ENCODE measurements at places on chromosomes 5 and 9.

DNA sequence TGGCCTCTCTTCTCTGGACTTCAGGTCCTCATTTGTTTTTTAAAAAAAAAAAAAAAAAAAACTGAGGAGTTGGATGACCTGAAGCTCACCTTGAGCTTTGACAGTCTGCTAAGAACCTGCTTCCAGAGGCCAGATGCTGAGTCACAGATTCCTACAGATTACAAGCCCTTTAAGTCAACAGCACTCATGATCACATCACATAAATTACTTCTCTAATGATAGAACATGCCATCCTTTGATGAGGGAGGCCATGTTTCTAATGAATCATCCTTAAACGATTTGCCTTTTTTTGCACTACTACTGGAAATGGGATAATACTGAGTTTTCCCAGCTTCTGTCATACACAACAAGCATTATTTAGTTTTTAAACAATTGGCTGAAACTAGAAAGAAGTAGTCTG lies 34.2 kb upstream of the MYOT start:
- DNase-seq, result peak; percentile 8

DNA sequence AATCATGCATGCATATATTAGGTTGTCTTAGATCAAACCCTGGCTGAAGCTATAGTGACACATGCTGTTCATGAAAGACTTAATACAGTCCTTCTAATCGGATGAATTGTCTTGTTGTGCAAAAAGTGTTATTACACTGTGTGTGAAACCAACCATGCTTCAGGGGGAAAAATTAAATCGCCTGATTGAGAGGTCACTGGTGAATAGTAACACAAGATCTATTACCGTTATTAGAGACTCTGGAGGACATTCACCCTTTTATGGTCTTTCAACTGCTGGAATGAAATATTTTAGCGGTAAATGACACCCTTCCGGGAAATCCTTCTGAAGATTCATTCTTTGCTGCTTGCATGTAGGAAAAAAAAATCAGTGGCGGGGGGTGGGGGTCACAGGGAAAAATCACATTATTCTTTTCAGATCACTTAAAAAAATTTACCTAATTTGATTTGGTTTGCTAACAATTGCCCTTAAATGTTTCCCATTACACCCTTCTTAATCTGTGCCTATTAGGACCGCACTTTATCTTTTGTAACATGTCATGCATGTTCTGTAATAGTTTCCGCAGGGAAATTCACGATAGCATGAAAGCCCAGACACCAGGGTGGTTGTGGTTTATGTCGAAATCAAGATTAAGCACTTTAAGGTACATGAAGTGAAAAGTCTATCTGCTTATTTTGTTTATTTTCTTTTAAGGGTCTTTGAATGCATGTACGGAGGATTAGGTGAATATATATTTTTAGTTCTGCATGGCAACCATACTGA lies 120.6 kb downstream of the FOCAD start:
- no peak for DNase-seq

DNA sequence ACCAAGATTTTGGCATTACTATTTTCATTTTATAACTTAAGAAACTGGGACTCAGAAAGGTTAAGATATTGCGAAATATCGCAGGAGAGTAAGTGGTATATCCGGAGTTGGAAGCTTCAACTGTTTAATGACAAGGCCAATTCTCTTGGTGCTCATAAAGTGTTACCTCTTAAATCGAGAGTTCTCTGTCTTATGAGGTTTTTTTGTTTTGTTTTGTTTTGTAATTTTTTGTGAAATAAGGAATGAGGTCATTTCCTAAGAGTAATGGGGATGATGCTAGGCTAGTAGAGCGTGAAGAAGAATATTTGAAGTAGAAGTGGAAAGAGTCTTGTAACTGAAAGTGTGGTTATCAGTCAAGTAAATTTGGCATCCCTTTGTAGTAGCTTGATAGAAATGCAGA lies 183.2 kb upstream of the DAB2 start:
- DNase-seq, result no peak

DNA sequence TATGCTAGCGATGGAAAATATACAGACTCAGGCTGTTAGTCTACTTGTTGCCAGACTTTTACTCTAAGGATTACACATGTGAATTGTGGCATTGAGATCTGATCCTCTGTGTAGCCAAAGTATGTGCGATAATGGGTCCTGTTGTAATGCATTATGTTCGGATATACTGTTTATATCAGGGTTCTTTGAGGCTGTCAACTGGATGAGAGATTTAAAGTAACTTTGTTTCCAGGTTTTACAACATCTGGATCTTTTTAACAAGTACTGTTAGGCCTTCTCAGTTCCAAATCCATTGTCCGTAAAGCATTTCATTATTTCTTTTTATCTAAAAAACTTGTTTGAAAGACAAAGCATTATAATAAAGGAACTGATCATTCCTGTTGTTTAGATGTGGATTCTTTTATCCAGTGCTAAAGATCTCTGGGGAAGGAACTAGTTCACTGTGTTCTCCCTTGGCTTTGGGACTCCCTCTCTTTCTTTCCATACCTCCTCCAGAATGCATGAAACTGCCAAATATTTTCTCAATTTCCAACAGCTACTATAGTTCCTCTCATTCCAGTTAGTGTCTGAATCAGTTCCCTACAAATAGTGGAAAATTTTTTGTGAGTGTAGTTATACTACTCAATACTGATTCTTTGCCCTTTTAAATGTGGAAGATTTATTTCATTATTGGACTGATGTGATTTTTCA lies 68.8 kb downstream of the HACD4 start:
- no peak for DNase-seq

DNA sequence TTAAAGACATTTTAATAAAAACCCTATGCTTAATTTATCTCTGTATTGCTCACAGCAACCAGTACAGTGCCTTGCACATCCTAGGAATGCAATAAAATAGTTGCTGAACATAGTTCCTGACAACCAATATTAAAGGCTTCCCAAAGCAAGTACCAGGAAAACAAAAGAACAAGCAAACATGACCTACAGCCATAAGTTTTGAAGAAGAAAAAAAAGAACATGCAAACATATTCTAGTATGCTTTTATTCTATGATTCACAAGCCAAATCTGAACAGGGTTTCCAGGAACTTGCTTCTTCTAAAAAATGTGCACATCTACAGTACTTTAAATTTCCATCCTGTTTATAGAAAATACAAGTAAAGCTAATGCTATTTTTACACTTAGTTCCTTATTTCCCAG lies 4.5 kb downstream of the CEMIP2 start:
- DNase-seq, result peak; percentile 35

DNA sequence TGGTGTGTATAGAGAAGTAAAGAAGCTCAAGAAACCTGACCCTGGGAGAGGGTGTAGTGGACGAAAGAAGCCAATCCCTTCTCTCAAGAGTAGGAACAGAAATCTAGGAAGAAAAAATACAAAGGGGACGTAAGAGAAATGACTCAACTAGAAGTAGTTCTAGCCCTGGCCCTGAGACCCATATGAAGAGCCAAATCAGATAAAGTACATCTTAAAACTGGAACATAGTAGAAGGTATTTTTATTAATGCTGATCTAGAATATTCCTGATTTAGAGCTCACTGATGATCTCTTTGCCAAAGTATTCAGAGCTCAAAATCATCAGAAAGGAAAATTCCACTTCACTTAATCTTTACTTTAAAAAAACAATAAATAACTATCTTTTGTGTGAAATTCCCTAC lies 184.8 kb downstream of the MLLT3 start:
- no peak for DNase-seq

DNA sequence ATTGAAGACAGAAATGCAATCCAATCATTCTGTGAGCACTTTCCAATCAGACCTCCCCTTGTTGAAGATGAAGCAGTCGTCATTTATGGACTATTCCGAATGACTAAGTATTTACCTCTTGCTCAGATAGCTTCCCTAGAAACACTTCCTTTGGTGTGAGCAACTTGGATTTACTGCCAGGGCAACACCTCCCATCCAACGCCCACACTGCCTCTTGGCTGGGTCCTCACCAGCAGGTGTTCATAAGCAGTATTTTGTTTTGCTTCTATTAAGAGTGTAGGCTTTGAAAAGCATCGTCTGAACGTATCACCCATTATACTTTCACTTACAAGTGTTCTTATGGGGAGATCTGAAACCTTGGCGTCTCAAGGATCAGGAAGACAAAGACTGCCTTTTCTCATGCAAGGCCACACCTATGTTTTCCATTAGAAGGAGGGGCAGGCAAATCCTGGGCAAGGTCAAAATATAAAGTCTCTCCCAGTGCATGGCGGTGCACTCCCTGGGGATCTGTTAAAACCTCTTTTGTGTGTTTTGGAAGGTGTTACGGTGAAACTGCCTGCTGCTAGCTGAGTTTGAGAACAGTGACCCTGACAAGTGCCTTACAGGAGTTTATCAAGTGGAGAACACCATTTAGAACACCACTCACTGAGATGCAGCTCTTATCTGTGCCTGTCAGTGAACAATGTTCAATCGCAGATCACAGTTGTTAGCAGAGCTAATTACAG lies 10.6 kb upstream of the MARCHF3 start:
- peak; percentile 96 for DNase-seq

DNA sequence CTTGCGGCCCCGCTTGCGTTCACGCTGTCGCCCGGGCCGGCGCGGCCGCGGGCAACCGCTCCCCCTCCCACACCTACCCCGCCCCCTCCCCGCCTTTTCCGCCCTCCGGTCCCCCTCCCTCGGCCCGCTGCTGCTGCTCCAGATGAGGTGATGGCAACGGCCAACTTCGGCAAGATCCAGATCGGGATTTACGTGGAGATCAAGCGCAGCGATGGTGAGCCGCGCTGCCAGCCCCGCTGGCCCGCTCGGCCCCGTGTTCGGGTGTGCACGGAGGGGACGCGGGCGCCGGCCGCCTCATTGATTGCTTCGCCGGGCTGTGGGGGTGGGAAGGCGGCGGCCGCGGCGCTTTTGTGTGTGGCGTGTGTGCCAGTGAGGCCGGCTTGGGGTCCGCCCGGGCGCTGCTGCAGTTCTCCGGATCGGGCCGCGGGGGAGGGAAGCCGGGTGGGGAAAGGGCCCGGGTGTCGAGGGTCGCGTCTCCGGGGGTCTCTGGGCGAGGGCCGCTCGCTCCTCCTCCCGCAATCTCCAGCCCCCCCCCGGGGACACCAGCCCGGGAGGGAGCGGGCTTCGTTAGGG lies 403 bp downstream of the KIF2A start:
- DNase-seq, result peak; percentile 76

- no peak for DNase-seq
Observed at GRCh38 chr5:83922699-83923098, 202.0 kb upstream of the HAPLN1 start.

DNA sequence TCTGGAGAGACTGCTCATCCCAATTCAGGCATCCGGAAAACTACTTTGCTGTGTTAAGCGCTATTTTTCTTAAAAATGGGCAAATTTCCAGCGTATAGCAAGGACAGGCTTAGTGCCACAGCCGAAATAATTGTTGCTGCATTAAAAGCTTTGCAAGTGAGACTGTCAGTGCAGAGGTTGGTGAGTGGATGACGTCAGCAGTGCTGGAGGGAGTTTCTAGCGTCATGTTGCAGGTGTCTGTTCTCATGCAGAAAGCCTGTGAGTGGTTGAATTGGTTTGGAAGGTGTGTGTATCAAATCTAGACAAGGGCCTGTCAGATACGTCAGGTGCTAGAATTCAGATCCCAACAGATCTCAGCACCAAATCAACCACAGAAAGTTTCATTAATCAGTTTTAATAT lies 204.4 kb downstream of the TRIO start:
- DNase-seq, result no peak

GRCh38 chr5:139222346-139222745 lies 24.2 kb upstream of the SIL1 start:
- DNase-seq, result peak; percentile 30

- no peak for DNase-seq
Observed at GRCh38 chr9:133998915-133999595, 6.9 kb upstream of the VAV2 start.

DNA sequence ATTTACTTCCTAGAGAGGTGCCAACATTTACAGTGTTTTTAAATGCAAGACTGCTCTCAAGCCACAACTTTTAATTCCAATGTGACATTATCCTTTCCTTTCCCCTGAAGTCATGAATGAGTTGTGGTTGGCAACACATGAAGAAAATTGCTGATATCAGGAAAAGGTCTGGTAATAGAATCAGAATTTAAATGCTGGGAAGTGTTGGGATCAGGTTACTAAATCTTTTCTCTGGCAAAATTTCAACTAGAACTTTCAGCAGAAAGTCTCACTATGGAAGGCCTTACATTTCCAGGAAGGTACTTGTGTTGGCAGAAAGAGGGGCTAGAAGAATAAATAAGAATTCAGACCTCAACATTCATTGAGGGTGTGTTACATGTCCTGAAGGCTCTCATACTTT lies 10.6 kb upstream of the SLC44A1 start:
- DNase-seq, result peak; percentile 6

DNA sequence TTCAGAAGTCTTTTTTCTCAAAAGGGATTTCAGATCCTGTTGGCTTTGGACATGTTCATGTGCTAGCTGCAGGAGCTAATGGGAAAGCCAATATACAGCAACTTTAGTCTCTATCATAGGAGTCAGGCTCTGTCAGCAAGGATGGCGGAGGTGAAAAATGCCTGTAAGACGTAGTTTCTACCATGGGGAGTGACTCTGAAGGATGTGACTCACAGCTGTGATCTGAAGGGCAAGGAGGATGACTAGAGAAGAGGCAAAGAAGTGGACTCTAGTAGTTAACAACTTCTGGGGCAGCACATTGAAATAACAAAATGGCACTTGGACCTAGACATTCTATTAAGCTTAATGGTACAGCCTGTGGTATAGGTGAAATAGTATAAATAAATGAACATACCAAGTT lies 3.1 kb upstream of the NDUFS4 start:
- no peak for DNase-seq

- DNase-seq, result no peak
Observed at GRCh38 chr9:137405677-137406081, 17.3 kb downstream of the EXD3 start.

DNA sequence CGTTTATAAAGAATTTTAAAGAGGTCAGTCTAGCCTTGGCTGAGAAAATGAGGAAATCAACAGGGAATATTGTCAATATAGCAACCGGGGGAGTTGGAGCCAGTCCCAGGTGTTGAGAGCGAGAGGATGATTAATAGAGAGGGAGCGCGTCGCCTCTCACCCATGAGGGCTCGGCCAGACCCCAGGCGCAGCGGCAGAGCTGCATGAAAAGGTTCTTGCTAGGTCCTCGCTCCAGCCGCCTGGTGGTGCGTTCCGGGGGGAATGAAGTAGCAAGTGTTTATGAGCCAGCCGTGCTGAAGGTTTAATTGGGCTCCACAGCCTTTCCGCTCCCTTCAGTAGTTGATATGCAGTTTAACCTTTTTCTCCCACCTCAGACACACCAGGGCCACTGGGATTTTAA lies 167.3 kb upstream of the IRX1 start:
- no peak for DNase-seq

GRCh38 chr5:52814352-52815148 lies 26.8 kb downstream of the ITGA1 start:
- peak; percentile 54 for DNase-seq

DNA sequence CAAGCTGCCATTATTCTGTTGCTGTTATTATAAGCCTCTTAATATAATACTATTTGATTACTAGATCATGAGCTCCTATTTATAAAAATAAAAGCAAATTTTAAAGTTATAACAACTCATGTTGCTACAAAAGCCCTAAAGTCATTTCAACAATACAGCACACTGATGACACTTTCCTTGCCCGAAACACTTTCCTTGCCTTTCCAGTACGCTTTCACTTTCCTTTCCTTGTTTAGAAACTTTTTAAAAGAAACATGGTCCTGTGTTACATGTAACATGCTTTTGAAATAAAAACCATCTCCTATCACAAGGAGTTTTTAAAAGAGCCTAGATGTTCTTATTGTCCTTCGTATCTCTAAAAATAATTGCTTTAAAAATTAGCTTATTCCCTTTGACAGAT lies 688.4 kb downstream of the PTPRD start:
- no peak for DNase-seq

GRCh38 chr5:911601-912000 lies 18.9 kb downstream of the TRIP13 start:
- DNase-seq, result peak; percentile 72

- no peak for DNase-seq
Observed at GRCh38 chr9:134626571-134627416, 14.8 kb upstream of the COL5A1 start.
